Brain pericyte (primary cell): ENCODE measurements at places on chromosomes 3 and 15.

- DNase-seq: no peak
Observed at GRCh38 chr3:114370537-114371174, 76.8 kb downstream of the TIGIT start.

GRCh38 chr3:183802989-183803388 lies 22.4 kb downstream of the MAP6D1 start:
- no peak for DNase-seq

DNA sequence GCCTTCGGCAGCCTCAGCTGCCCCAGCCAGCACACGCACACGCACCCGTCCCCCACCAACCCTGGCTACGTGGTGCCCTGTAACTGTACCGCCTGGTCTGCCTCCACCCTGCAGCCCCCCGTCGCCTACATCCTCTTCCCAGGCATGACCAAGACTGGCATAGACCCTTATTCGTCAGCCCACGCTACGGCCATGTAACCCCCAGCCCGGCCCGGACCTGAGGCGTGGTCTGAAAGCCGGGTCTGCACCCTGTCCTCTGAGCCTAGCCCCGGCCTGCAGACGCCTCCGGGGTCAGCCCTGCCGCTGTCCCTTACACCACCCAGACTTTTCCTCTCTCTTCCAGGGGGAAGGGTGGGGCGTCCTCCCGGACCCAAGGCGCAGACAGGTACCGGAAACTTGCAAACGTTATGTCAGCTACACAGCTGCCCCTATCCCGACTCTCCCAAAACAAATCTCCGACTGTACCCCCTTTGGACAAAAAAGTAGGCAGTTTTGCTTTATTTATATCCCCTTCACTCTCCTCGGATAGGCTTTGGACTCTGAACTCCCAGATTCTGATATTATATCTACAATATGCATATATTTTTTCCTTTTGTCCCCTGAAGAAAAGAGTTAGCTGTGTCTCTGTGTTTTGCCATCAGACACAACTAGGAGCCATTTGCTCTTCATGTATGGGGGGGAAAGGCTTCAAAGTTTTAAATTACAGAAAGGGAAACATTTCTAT lies 1.4 kb downstream of the SOX14 start:
- no peak for DNase-seq

DNA sequence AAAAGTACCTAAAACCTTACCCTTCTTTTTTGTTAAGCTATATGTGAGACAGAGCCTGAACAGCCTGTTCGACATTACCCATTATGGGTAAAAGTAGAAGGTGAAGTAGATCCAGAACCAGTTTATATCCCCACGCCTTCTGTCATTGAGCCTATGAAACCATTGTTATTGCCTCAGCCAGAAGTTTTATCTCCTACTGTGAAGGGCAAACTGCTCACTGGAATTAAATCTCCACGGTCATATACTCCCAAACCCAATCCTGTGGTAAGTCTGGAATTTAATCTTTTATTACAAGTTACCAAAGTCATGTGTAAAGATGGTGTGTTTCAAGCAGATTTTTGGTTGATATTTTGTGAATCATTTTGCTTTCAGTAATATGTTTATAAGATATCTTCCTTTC lies 47.1 kb upstream of the MAPKBP1 start:
- no peak for DNase-seq

- DNase-seq: no peak
Observed at GRCh38 chr15:77186594-77187011, 115.7 kb upstream of the TSPAN3 start.

- DNase-seq: no peak
Observed at GRCh38 chr3:72797773-72798543, 50.3 kb downstream of the SHQ1 start.

- no peak for DNase-seq
Observed at GRCh38 chr3:148330542-148330941, 367.2 kb upstream of the AGTR1 start.
